Left renal pelvis (tissue), 4 donors: ENCODE measurements at places on chromosomes 7 and 10.

DNA sequence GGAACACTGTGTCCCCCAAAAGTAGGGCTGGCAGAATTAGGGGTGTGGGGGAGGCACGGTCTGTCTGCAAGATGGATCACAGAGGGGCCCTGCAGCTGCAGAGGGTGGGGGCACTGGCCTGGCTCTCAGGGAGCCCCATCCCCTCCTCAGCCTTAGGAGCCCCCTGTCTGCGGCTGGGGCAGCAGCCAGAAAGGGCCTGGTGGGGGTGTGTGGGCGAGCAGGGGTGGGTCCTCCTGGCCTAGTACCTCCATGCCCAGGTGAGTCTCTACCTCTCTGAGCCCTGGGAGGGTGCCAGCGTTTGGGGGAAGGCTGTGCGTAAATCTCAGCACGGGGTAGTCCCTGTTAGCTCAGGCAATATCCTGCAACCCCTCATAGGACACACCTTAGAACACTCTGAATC, 280.5 kb upstream of the PPP2R2D start:
- DNase-seq = no peak

DNA sequence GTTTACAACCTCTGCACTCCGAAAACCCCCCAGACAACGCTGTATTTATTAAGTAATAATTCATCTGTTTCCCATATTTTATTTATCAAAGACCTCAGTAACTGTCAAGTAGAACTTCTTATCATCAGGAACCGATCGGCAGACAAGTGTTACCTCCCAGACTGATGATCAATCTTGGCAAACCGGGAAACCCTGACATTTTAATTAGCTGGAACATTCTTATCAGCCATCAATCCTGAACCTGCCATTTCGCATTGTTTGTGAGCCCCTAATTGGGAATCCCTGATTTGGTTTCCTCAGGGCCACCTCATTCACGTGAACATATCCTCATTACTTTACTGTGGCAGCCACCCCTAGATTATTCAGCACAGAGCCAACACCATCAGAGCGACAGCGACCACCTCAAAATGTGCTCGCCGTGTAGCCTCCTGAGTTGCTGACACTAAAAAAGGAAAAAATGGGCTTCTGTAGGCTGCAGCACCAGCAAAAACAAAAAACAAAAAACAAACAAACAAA, 93.6 kb upstream of the SDK1 start:
- no peak for DNase-seq

DNA sequence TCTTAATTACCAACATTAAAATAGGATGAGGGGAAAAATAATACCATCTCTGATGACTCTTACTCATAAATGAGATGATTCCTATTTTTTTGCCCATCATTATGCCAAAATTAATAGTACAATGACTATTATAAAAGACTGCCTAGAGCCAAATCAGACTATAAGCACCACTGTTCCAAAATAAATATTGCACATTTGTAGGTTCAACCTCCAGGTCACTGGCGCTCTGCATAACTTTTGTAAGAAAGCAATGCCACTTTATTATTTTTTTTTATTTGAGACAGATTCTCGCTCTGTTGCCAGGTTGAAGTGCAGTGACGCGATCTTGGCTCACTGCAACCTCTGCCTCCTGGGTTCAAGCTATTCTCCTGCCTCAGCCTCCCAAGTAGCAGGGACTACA, 142.5 kb upstream of the SP8 start:
- DNase-seq = no peak

GRCh38 chr10:89371987-89372386, 5.9 kb upstream of the IFIT1B start:
- no peak for DNase-seq

DNA sequence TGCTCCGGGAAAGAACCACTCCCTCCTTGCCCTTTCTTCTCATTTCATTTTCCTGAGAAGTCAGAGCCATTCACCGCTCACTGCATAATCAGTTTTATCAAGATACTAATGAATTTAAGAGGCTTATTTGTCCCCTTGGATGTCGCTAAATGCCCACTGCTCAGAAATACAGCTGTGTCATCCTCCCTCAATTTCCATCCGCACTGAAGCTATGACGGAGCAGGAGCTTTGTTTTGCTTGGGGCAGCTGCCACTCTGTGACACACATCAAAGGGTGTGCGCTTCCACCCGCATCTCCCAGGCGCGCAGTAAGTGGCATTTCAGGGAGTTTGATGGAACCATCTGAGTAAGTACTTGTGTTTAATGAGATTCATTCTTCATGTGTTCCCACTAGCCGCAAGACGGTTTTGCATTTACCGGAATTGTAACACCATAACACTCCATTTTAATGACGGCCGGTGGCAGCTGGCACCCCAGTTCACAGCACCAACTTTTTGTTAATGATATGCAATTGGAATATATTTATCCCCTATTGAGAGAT, 103.8 kb upstream of the PARD3 start:
- DNase-seq = no peak

GRCh38 chr10:98642281-98642680, 195.5 kb upstream of the HPS1 start:
- DNase-seq = no peak

DNA sequence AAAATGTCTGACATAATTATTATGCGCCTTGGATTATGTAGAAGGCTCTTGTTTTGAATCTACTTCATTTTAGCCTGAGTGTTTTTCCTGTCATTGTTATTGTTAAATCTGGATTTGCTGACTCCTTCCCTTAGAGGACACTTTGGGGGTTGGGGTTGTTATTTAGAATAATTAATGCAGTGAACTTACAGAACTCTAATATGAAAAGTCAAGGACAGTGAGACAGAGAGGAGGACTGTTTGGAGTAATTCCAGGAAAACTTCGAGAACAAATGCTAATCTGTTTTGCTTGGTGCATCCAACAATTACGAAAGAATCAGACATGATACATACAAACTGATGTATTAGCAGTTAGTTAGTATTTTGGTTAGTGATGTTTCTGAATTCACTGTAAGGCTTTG, 146.1 kb downstream of the ABCA13 start:
- no peak for DNase-seq

- DNase-seq = no peak
Observed at GRCh38 chr7:90216771-90217170, 5.2 kb downstream of the STEAP2 start.

DNA sequence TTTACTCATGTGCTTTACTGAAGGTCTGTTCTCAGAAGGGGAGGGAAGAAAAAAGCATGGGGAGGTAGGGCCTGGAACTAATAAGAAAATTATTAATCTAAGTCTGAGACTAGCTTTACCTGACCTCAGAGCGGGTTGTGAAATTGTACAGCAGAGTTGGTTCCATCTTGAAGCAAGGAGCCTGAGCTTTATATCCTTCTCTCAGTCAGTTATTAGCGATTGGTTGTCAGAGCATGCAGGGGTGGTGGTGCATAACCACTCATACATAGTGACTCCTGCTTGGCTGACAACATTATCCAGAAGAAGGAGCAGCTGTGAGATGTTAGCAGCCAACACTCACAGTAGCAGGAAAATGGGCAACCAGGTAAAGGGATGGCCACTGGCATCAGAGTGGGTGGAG, 976.3 kb upstream of the LRRTM3 start:
- no peak for DNase-seq

DNA sequence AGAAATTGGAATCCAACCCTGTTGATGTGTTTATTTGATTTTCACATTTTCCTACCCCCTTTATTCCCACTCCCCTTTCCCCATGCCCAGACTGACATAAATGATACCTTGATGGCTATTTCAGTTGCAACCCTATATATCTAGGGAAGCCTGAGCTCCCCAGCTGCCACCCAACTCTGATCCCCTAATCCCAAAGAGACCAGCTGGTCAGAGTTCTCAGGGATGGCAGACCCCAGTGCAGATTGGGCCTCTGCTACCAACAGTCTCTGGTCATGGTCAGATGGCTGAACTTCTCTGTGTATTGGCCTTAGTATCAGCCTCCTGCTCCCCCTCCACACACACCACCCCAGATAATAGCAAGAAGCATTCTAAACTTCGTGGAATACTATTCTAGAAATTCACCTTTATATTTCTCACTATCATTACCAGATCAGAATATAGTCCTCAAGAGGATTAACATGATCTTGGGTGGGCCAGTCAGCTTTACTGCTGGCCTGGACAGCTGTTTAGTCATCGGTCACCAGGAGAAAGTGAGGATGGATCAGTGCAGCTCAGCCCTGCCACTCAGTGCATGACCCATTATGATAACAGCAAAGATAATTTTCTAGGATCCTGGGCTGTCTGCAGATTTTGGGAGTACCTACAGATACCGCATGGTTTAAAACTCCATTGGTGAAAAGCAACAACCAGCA, 24.5 kb upstream of the BTRC start:
- DNase-seq = no peak

- DNase-seq = no peak
Observed at GRCh38 chr7:42852531-42852930, 59.3 kb downstream of the C7orf25 start.

GRCh38 chr7:104980841-104981671, 32.9 kb upstream of the KMT2E start:
- DNase-seq = no peak

- DNase-seq = no peak
Observed at GRCh38 chr10:93687737-93688136, 14.7 kb downstream of the FRA10AC1 start.

GRCh38 chr7:91814189-91814588, 66.3 kb downstream of the MTERF1 start:
- DNase-seq = no peak

DNA sequence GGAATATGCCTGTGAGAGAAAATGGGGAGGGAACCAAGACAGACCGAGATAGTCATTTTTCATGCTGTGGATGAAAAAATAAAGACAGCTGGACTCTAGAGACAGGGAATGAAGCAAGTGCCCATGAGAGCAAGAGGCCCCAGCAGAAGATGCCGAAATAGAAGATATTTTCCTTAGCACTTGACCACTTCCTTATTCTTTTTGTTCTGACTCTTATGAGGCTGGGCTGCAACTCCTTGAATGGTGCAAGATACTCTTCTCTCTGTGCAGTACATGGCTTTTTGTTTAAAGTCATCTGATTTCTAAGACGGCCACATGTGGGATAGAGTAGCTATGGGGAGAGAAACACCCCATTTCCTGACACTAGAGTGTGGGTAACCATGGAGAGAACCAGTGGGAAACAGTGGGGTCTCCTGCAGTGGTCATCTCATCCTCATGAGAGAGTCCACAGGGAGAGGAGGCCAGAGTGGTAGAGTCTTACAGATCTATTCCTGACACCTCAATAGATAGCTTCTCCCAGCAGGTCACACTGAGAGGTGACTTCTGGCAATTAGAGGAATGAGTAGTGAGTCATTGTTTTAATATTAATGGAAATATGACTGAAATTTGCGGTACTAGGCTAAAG, 18.0 kb upstream of the VCL start:
- no peak for DNase-seq

DNA sequence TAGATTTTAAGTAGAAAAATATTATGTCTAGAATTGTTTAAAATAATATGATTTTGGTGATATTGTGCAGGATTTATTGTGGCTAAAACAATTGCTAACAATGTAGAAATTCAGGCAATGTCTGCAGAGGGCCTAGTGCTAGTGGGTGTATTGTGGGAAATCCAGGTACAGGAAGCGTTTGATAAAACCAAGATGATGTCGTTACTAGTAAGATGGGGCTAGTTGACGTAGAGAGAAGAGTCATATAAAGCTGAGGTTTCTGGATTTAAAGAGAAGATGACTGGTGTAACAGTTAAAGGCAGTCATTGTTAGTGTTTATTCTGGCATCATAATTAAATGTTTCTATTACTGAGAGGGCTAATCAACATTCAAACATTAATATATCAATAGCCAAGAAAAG, 43.5 kb downstream of the ADK start:
- no peak for DNase-seq

GRCh38 chr10:11131112-11131639, 113.5 kb downstream of the CELF2 start:
- no peak for DNase-seq

GRCh38 chr10:43983405-43983804, 334.7 kb upstream of the ZNF32 start:
- no peak for DNase-seq

DNA sequence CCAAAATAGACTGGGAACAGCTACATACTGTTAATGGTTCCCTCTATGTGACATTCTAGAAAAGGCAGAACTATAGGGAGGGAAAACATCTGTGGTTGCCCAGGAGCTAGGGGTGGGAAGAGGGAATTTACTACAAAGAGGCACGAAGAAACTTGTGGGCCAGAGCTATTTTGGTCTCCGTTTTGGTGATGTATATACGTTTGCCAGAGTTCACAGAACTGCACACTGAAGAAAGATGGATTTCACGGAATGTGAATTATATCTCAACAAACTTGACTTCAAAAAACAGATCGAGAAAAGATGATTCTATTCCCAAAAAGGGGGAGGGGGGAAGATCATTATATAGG, 386 bp upstream of the AS3MT start:
- DNase-seq = no peak

- DNase-seq = no peak
Observed at GRCh38 chr7:82762880-82763279, 319.3 kb upstream of the CACNA2D1 start.

DNA sequence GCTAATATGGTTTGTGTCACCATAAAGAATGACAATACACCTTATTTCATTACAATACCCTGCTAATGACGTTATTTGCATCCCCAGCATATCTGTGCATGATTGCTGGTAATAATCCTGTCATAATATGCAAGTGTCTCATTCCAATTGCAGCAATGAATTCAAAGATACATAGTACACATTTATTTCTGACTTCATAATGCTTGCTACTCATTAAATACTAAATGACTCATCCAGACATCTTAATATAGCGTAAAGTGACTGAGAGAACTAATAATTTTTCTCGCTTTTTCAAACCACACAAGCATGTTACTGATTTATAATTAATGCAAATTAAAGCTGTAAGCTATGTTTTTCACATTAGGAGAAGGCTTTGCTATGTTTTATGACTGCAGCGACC, 234.7 kb upstream of the MDFIC start:
- no peak for DNase-seq

DNA sequence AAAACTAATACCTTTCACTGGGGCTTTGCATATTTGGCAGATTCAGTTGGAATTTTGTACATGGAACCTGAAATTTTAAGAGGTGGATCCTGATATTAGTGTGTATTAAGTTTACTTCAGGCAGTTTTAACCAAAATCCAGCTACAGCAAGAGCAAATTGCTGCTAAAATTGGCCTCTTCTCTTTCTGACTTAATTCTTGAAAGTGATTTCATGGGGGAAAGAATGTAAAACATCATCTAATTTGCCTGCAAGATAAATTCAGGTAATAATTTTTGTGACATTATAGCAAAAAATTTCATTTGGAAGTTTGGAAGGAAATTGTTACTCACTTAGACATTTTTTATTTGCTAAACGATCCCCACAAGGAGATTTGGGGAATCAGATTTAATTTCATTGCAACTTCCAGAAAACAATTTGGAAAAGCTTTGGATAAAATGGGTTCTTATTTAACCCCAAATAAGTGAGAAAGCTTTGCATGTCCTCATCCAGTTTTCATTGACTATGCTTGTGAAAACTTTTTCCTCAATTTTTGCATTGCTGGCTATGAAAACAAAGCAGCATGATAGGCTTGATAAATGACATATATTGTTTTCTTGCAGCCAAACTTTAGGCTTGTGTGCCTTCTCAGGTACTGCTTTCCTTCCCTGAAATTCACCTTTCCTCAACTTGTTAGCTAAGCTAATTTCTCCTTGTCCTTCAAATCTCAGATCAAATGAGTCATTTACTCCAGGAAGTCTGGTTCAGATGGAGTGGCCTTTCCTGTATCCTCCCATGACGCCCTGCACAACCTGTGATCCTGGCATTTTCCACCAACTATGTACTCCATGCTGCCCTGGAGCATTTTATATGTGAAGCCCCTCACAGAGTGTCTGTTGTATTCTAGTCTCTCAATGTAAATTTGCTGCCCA, 27.4 kb upstream of the ZNF438 start:
- DNase-seq = no peak

- no peak for DNase-seq
Observed at GRCh38 chr10:22852712-22853353, 75.0 kb upstream of the ARMC3 start.

GRCh38 chr7:80601999-80602398, 36.4 kb upstream of the CD36 start:
- no peak for DNase-seq
